C1 segment of cervical spinal cord (tissue), 14 donors: ENCODE measurements at places on chromosomes 13 and 19.

DNA sequence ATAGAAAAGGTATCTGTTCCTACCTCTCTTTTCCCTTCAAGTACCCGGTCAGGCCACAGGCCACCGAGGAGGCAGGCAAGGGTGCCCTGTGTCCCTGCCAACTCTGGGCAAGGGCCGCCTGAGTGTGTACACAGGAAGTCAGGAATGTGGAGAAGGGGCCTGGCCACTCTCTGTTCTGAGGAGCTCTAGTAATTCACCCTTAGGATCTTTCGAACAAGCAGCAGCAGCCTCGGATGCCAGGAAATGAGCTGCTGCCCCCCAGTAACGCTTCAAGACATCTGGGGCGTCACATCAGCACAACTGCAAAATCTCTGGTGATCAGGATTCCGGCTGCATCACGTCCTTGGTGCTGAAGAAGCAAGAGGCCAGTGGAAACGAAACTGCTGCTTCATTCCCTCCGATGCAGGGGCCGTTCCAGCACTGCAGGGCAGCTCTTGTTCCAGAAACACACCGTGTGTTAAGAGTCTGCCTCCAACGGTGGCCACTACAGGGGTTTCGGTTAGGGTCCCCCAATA, 2.0 kb downstream of the RAB20 start:
- peak; percentile 67 for DNase-seq

DNA sequence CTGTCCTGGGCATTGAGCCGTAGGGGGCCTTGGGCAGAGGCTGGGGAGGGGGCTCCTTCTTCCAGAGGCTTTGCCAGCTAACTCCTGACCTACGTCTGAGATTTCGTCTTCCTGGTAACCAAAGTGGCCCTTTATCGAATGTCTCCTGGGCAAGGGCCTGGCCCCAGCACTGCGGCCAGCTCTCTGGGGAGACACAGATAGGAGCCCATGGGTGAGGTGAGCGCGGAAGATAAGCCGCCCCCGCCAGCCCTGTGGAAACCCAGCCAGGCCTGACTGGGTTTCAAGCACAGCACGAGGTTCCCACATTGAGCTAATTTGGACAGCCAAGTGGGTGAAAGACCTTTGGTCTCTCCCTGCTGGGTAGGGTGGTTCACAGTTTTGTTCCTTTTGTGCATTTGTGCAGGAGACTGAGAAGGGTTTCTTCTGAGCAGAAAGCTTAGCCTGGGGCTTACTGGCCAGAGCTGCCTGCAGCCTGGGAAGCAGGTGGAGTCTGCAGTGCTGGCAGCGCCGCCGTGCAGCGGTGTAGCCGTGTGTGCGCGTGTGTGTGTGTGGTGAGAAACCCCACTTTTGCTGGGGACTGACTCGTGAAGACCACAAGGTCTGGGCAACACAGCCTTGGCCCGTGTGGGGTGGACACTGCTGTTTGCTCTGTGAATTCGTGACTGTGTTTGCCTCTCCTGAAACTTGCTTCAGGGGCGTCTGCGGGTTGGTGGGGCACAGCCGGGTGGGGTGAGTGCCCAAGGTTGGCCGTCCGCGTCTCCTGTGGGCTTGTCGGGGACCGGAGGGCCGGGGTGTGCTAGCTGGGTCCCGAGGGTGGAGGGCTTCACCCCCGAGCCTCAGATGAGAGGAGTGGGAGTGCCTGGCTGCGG, 2.5 kb downstream of the BSG start:
- DNase-seq: no peak

DNA sequence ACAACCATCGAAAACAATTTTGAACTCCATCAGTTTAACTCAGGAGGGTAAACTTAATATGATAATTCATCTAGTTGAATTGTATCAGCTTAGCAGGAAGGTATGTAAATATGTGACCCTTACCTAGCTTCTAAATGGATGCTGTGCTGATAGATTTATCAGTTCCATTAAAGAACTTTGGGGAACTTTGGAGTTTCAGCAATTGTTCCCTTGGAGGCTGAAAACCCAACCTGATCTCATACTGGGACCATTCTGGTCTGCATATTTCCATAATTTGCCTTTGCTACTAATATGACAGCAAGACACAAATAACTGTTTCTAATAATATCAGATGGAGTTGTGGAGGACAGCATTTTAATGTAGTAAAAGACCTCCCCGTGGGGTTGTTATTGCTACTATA, 127.8 kb downstream of the GGACT start:
- DNase-seq: no peak

- DNase-seq: no peak
Observed at GRCh38 chr13:46728777-46729176, 68.2 kb downstream of the ESD start.

- DNase-seq: no peak
Observed at GRCh38 chr13:65964672-65965071, 1265.5 kb downstream of the PCDH9 start.

- no peak for DNase-seq
Observed at GRCh38 chr13:98761126-98761985, 8.9 kb upstream of the SLC15A1 start.

DNA sequence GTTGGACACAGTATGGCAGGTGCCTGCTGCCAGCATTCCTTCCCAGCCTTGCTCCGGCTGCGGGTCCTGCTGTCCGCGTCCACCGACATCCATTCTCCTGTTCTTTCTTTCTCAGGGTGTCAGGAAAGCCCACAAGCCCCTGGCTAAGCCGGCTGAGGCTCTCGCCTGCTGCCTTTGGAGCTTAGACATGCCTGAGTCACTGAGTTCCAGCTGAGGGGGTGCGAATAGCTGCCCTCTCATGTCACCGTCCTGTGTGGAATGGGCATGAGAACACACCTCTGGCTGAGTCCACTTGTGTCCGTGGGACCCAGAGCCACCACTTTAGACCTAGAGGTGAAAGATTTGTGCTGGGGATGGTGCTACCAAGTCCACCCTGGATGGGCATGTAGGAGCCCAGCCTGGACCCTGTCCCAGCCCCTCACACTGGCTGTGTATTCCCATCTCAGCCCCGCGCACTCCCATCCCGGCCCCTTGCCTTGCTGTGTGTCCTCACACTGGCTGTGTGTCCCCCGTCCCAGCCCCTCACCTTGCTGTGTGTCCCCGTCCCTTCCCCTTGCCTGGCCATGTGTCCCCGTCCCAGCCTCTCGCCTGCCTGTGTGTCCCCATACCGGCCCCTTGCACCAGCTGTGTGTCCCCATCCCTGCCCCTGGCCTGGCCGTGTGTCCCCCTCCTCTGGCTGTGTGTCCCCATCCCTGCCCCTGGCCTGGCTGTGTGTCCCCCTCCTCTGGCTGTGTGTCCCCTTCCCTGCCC, 24.6 kb upstream of the IRS2 start:
- no peak for DNase-seq

- DNase-seq: no peak
Observed at GRCh38 chr13:29529754-29530153, 65.7 kb downstream of the SLC7A1 start.

- DNase-seq: no peak
Observed at GRCh38 chr13:43042410-43042921, 19.1 kb downstream of the DNAJC15 start.

DNA sequence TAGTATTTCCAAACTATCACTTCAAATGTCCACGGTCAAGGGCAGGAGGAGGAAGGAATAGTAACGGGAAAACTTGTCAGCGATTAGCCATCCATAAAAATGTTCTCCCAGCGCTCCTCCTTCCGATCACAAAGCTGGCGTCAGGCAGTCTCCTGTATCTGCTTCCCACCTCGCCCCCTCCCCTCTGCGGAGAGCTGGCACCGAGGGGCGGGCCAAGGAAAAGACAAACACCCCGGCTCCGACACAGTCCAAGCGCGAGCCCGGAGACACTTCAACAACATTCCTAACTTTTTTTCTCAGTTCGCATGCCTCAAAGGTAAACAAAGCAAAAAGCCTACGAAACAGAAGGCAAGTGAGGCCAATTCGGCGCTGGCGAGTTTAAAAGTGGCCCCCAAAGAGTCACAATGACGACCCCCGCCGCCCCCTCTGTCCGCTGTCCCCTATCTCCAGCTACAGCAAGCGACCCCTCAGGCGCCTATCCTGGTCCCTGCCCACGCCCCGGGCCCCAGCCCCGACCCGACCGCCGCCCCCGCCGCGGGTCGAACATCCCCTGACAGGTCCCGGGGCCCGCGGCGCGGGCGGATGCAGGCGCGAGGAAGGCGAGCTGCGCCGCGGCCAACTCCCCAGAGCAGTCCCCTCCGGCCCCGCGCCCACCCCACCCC, 736 bp downstream of the SMAD9 start:
- peak; percentile 34 for DNase-seq

GRCh38 chr13:112762690-112763080, 72.8 kb downstream of the ATP11A start:
- no peak for DNase-seq

GRCh38 chr13:93230261-93230855, 3.8 kb downstream of the GPC6 start:
- no peak for DNase-seq

- no peak for DNase-seq
Observed at GRCh38 chr13:47798906-47799305, 202.2 kb downstream of the SUCLA2 start.

DNA sequence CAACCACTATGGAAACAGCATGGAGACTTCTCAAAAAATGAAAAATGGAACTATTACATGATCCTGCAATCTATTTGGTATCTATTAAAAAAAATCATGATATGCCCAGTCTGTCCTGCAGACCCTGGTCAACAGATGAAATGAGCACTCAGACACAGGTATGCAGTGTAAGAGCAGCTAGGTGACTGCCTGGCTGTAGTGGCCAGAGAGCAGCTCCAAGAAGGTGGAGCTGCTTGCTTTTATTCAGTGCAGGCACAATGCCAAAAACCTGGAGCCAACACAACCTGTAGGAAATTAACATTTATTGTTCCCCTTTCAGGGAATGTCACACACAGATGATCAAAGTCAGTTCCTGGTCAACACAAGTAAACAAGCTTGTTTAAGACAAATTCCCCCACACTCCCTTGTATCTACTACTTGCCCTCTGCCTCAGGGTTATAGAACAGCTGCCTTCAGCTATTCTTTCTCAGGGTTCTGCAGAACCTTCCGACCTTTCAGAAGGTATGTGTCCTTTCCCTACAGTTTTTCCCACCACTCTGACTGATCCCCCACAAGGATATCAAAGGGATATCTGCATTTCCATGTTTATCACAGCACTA, 933.7 kb upstream of the SLITRK5 start:
- no peak for DNase-seq

- no peak for DNase-seq
Observed at GRCh38 chr13:59459972-59460371, 703.8 kb downstream of the DIAPH3 start.

GRCh38 chr13:51538591-51539179, 45.6 kb upstream of the WDFY2 start:
- no peak for DNase-seq

- no peak for DNase-seq
Observed at GRCh38 chr13:105058517-105058916, 1476.9 kb downstream of the EFNB2 start.
